ENCODE measurements at places on chromosomes 2 and 18. TPM values are rescaled to one million over a fixed set of nuclear protein-coding genes. Genes with fewer than 3 reads are reported as not detected.

The DCDC2C gene
- 0.72 TPM for polyA plus RNA-seq

The EXOC6B gene
- polyA plus RNA-seq: 25.3 TPM

The LIMS3 gene
- 3.2 TPM for polyA plus RNA-seq

The ITGA4 gene
- 41.1 TPM for polyA plus RNA-seq

The TCF23 gene
- 0.78 TPM for polyA plus RNA-seq

The KIF5C gene
- 7.1 TPM for polyA plus RNA-seq

The DLGAP1 gene
- polyA plus RNA-seq: 4.3 TPM

The GRP gene
- 2.8 TPM for polyA plus RNA-seq

The ICOS gene
- polyA plus RNA-seq: not detected

The FZD7 gene
- polyA plus RNA-seq: 63.2 TPM

The REG3G gene
- polyA plus RNA-seq: not detected

The SH2D6 gene
- polyA plus RNA-seq: 0.27 TPM

The SRD5A2 gene
- 0.05 TPM for polyA plus RNA-seq

The VSNL1 gene
- 6.1 TPM for polyA plus RNA-seq

The ENOSF1 gene
- polyA plus RNA-seq: 85.7 TPM

The OR6B2 gene
- not detected for polyA plus RNA-seq

The UBE2F gene
- 48.8 TPM for polyA plus RNA-seq

The LYG1 gene
- 6.4 TPM for polyA plus RNA-seq

The SALL3 gene
- 0.18 TPM for polyA plus RNA-seq

The STAMBP gene
- polyA plus RNA-seq: 61.0 TPM

The PLCD4 gene
- polyA plus RNA-seq: 7.4 TPM

The CACNB4 gene
- polyA plus RNA-seq: 3.1 TPM

Data from left renal pelvis (tissue), 4 donors.